ENCODE measurements at places on chromosomes 16 and 17.

DNA sequence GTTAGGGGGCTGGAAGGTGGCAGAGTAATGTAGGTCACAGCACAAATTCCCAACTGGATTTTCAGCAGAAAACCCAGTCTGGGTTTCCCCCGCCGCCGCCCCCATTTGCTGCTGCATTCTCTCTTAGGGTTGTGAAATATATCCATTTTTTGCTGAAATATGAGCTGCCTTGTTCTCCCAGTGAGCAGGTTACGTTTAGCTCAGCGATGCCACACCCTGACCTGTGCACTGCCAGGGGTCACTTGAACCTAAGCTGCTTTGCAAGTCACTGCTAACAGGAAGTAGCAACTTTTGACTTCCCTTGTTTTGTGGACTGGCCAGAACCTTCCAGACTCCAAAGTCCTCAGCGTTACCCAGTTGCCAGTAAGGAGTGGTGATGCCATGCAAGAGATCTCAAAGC, 274.1 kb downstream of the CPPED1 start:
- no peak for DNase-seq

DNA sequence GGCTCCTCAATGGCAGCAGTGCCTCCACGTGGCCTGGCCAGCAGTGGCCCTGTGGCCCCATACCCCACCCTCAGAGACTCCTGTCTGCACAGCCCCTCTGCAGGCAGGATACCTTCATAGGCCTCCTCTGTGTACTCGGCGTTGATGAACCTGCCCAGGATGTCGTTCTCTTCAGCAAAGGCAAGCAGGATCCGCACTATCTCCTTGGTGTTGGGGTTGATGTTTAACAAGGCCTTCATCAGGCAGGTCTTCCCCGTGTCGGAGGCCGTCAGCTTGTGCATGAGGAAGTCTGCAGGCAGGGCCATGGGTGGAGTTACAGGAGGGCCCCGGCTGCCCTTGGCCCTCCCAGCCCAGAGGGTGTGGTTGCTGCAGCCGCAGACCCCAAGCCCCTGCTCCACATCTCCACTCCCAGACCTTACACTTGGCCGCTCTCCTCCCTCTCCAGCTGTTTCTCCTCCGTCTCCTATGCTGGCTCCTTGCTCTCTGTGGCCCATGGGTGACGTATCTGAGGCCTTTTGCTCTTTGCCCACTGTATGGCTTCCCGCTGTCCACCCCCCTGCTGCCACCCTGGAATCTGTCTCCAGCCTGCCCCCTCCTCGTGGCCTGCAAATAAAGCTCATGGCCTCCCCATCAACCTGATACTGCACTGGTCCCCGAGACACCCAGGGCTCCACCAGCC, 15.1 kb downstream of the TRPV3 start:
- no peak for DNase-seq

DNA sequence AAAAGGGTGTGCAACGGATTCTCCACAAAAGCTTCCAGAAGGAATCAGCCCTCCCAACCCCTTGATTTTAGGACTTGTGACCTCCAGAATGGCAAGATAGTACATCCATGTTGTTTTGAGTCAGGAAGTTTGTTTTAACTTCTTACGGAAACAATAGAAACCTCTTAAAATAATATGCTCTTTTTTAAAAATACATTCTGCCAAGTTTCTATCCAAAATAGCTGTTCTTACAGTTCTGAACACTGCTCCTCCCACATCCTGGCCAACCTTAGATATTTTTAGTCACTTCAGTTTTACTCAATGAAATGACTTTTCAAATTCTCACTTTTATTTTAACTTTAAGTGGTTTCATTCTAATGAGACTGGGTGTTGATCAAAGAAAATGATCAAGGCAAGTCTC, 156.4 kb downstream of the ZNF18 start:
- DNase-seq, result no peak

DNA sequence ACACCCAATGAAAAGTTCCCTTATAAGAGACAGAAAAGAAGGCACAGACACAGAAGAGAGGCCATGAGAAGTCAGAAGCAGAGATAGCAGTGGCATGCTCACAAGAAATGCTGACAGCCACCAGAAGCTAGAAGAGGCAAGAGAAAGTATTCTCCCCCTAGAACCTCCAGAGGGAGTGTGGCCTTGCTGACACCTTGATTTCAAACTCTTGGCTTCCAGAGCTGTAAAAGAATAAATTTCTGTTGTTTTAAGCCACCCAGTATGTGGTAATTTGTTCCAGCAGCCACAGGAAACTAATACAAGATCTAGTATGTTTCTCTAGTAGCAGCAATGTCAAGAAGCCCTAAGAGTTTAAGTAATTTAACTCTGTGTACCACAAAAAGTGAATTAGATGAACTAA, 87.2 kb upstream of the NOG start:
- DNase-seq, result no peak

GRCh38 chr17:37066322-37067255, 117.8 kb downstream of the AATF start:
- DNase-seq, result no peak

DNA sequence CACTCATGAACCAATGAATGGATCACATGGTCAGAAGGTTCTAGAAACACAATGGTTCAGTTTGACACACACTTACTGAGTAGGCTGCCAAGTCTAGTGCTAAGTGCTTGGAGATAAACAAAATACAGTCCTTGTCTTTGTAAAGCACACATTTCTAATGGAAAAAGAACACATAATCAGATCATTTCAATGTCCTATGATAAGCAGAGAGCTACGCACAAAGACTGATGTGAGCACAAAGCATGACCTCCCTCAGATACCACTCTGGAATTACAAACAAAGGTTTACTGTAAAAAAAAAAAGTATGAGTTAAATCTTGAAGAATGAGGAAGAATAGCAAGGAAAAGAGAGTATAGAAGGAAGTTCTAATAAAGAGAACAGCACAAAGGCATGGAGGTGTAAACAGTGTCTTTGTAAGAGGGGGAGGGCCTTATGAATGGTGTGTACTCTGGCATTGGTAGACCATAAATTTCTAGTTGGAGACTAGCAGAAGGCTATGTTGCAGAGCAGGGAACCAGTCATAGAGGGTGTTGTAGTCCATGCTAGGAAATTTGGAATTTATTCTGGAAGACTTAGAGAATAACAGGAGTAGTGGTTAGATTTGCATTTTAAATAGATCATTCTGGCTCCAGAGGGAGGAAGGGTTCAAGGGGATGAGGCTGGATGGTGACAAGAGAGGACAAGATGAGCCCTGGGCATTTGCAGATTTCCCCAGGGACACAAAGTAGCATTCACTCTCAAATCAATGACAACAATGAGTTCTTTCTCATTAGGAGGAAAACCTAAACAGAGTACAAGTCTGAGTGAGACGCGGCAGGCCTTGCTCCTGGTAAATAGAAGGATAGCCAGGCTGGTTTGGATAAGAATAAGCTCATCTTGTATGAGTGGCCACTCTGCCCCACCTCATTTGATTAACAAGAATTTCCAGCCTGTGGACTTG, 468.0 kb downstream of the TOX3 start:
- DNase-seq, result no peak

GRCh38 chr16:20899477-20900298, 470 bp downstream of the DCUN1D3 start:
- no peak for DNase-seq

DNA sequence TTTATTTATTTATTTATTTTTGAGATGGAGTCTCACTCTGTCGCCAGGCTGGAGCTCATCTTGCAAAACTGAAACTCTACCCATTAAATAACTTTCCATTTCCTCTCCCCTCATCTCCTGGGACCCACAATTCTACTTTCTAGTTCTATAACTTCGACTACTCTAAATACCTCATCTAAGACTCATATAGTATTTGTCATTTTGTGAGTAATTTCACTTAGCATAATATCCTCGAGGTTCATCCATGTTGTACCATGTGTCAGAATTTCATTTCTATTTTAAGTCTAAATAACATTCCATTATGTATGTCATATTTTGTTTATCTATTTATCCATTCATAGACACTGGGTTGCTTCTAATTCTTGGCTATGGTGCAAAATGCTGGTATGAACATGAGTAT, 5.1 kb upstream of the NT5M start:
- no peak for DNase-seq

DNA sequence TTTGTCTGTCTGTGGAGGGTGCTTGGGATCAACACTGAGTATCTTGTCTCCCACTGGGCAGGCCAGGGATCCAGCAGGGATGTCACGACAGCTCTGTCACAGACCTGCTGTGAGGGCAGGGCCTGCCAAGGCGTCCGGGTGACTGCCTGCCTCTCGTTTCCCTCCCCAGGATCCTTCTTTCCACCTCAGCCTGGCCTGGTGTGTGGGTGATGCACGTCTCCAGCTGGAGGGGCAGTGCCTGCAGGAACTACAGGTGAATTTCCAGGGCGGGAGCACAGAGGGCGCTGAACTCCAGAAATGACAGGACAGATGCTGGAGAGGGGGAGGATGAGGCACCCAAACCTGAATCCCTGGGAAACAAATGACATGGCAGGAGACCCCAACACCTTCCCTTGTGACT, 6.8 kb upstream of the MMP15 start:
- no peak for DNase-seq

- no peak for DNase-seq
These were observed 39.7 kb downstream of the PSME3IP1 start for GRCh38 chr16:57146040-57146647.

- peak; percentile 40 for DNase-seq
These were observed 20.4 kb upstream of the WDR45B start for GRCh38 chr17:82668631-82669099.

GRCh38 chr16:55329791-55330428, 5.9 kb downstream of the IRX6 start:
- DNase-seq, result no peak

GRCh38 chr17:10247810-10248209, 49.4 kb upstream of the GAS7 start:
- no peak for DNase-seq

GRCh38 chr16:48409839-48410632, 24.8 kb upstream of the SIAH1 start:
- DNase-seq, result no peak

- no peak for DNase-seq
These were observed 45.4 kb upstream of the GINS3 start for GRCh38 chr16:58346831-58347371.

DNA sequence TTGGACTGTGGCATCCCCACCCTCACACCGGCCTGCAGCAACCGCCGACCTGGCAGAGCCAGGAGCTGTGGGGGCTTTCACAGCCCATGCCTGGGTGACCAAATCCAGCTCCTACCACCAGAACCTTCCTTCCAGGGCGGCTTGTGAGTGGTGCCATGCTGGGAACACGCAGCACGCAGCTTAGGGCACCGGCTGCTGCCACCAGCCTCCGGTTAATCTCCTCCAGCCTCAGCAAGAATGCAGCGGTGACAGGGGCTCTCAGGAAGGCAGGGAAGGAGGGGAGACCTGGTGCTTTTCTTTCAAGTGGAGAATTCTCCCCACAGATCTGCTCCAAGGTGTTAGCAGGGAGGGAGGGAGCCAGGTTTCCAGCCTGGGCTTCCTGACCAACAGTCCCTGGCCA, 32.3 kb upstream of the ANKRD40CL start:
- no peak for DNase-seq

GRCh38 chr16:10971560-10971961, 27.2 kb downstream of the CLEC16A start:
- peak; percentile 41 for DNase-seq

DNA sequence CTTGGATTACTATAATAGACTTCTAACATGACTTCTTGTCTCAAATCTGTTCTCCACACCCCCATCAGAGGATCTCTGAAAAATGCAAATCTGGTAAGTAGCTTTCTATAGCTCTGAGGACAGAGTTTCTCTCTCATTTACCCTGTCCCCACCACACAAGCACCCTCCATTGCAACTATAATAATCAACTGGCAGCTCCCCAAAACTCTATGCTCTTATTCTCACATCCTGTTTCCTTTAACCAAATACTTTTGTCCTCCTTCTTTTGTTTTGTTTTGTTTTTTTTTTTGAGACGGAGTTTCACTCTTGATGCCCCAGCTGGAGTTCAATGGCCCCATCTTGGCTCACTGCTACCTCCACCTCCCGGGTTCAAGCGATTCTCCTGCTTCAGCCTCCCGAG, 73.4 kb downstream of the HELZ start:
- no peak for DNase-seq

DNA sequence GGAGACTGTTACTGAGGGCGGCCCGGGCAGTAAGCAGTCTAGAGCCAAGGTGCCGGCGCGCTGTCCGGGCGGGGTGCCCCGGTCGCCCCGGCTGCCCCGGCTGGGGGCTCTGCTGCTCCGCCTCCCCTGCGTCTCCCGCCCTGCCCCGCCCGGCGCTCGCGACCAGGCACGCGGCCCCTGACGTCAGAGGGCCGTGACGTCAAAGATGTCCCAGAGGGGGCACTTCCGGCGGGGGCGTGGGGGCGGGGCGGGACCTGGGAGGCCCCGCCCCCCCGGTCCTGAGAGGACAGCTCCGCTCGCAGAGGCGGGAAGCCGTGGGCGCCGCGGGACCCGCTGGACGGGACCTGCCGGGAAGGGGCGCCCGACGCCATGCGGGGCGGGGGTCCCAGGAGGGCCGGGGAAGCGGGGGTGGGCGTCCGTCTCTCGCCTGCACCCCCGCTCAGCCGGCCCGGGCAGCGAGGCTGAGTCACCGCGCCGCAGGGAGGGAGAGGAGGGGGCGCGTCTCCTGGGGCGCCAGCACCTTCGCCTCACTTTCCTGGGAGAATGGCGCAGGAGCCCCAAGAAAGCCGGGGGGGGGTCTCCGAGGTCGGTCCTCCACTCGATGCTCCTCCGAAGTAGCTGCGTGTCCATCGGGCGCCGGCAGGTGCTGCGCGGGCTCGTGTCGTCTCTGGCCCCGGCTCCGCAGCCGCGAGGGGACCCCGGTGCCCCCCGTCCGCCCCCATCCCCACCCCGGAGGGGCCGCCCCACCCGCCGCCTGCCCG, 4.4 kb upstream of the HIC1 start:
- peak; percentile 53 for DNase-seq

DNA sequence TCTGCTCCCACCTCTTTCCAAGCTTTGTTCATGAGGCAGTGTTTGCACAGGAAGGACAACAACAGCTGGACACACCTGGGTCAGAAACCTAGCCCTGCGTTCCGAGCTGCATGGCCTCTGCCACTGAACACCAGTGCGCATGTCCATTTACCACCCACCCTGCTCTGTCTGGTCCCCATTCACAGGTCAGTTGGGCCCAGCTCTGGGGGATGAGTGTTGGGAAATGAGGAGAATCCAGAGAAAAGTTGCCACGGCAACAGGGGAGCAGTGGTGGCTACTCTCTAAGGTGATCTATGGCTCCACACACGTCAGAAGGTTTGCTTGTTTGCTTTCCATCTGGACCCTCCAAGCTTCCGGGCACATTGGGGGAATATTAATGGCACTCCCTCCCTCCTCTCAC, 70.4 kb upstream of the ASIC2 start:
- DNase-seq, result no peak

GRCh38 chr17:49998836-49999511, 4.0 kb upstream of the DLX3 start:
- no peak for DNase-seq

GRCh38 chr17:43840814-43841213, 6.2 kb upstream of the CD300LG start:
- DNase-seq, result no peak

DNA sequence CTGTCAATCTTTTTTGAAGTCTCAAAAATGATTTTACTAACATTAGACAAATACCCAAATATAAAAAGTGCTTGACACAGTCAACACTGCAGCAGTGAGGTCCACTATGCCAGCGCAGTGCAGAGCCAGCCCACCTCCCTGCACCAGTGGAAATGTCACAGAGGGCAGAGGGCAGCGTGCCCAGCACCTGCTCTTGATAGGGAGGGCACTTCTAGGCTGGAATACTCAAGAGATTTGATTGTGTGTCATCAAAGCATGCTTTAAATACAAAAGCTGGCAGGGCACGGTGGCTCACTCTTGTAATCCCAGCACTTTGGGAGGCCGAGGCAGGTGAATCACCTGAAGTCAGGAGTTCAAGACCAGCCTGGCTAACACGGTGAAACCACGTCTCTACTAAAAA, 136.0 kb downstream of the ANKRD11 start:
- DNase-seq, result no peak

GRCh38 chr16:50622643-50623369, 58.3 kb downstream of the SNX20 start:
- no peak for DNase-seq
